ENCODE measurements at places on chromosomes 4 and X. TPM values are rescaled to one million over a fixed set of nuclear protein-coding genes. Genes with fewer than 3 reads are reported as not detected.

GRCh38 chrX:9342561-9343051 is 122.3 kb upstream of the TBL1X start:
- peak; percentile 90 for DNase-seq

DNA sequence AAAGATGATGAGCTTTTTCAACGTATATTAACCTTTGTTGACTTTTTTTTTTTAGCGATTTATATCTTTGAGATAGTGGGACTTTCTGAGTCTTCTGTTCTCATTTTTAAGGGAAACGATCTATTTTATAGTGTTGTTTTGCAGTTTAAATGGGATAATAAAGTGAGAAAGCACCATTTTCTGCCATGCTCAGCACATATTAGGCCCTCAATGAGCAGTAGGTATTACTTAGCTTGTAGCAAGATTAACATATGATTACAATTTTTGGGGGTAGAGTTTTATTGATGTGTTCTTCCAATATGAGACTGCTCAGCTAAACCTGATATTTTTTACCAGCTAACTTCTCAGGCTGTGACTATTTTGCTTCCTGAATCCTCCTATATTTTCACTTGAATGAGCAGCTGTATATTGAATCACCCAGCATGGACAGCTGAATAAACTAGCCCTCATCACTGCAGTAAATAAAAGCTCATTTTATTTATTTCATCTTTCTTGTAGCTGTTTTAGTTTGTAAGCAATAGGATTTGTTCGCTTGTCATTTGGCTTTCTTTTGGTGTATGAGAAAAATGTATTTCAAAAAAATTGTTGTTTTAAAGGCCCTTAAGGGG is 43.7 kb downstream of the UGT8 start:
- DNase-seq: no peak

DNA sequence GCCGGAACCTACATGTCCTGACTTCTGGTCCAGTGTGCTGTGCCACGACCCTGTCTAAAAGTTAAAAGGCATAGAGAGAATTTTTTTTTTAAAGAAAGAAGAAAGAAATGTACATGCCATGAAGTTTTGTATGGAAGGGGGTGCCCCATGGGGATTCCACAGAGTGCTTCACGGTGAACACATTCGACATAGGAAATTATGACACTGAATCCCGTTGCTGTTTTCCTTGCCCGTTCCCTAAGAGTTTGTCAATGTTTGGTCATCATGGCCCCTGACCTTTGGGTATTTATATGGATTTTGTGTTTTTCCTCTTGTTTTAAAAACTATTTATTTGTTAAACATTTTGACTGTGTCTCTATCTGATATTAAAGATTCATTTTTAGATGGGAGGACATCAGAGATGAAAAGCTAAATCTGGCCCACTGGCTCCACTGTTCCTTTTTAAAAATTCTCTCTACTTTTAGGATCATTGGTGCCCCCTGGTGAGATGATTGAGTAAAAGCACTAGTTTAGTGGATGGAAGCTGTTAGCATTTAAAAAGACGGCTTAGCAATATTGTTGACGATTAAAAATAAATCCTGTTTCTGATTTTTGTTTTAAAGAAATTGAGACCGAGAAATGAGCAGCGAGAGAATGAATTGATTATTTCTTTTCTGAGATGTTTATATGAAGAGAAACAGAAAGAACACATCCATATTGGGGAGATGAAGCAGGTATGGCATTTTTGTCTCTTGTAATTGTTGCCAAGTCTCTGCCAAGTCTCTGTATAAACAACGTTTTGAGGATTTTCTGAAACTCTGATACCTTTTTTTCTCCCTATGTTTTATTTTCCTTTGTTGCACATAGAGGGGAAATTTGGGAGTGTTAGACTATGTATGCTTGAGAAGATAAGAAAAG is 75.0 kb downstream of the PTTG2 start:
- DNase-seq: peak; percentile 59

GRCh38 chr4:111959222-111959621 is 186.0 kb upstream of the FAM241A start:
- no peak for DNase-seq

GRCh38 chr4:148962539-148963290 is 520.5 kb upstream of the NR3C2 start:
- no peak for DNase-seq

GRCh38 chr4:38385093-38386004 is 278.6 kb upstream of the KLF3 start:
- no peak for DNase-seq

DNA sequence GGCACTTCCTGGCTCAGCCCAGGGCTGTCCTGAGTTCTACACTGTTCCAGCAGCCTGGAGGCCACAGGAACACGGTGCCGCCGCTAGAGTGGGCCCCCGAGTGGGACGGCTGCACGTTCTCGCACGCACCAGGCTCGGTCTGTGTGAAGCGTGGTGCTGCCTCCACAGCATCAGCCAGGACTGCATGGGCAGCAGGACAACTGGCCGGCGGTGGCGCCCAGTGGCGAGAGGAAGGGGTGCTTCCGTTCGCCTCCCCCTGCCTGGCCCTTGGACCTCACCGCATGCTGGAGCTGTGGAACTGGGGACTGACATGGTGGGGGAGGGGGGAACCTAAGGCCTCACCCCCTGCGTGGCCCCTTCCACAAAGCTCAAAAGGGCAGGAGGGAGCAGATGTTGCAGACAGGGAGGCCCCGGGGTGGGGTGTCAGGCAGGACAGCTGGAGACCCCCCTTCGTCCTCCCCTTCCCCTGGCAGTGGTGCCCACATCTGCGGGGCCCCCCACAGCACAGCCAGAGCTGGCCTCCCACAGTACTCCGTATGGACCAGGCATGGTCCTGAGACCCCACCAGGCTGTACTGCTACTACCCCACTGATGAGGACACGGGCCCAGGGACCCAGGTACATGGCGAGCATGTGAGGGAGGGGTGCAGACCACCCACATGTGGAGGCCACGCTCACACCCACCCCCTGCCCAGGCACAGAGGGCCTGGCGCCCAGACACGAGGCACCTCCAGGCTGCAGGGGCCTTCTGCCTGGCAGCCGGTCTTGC is 58.5 kb downstream of the ACOX3 start:
- no peak for DNase-seq

- DNase-seq: no peak
Observed at GRCh38 chrX:107171369-107172102, 34.7 kb downstream of the NUP62CL start.

GRCh38 chr4:41323706-41324105 is 67.0 kb downstream of the UCHL1 start:
- DNase-seq: no peak

DNA sequence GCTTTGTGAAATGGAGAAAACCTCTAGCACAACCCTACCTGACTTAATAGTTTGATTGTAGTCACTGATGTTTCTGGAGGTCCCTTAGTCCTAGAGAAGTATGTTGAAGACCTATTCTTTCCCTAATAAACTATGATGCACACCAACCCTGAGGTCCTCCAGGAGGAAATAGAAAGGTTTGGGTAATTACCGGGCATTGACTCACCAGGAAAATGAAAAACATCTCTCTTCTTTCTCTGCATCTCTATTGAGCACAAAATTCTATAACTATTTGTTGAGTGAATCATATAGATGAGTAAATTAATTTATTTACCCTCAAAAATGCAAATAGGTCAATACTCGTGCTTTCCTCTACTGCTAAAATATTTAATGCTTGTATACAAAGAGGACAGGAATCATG is 582.4 kb upstream of the FAM241A start:
- DNase-seq: no peak

GRCh38 chr4:86034616-86035015 is 325.2 kb downstream of the MAPK10 start:
- DNase-seq: no peak

DNA sequence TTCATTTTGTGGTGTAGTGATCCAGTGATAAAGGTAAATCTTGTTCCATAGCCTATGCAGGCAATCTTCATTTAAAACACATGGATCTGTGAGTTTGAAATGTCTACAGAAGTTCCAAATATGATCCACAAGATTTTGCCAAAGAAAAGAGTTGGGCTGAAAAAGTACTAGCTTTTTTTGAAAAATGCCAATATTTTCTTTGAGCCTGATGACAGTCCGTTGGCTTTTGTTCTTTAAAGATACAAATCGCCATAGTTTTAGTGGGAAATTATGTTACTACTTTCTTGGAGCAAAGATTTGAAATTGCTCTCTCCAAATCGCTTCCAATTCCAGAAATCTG is 71.5 kb downstream of the HPGD start:
- no peak for DNase-seq

DNA sequence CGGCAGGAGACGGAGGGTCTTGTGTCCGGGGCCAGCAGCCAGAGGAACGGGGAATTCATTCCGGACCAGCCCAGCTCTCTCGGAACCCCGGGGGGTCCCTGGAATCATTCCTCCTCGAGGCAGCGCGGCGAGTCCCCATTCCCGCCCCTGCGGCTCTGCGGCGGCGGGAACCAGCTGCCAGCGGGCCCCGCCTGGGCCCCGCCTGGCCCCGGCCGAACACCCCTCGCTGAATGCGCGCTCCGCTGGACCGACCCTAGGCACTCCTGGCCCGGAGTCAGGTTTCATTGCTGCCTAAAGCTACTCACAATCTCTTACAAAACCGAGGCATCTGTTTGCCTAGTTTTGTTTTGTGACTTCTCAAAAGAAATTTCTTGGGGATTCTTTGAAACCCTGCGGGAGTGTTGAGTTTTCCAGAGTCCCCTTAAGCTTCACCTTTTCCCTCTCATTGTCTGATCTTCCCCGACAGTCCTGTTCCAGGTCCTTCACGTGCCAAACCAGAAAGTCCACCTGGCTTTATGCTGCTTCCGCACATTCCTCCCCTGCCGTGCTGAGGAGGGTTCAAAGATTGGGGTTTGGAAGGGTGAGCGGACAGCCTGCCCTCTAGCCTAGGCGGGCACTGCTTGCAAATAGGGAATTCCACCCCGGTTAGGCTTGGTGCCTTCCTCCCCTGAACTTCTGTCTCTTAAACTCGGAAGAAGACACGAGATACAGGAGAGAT is 789 bp downstream of the ARHGAP10 start:
- DNase-seq: peak; percentile 80

DNA sequence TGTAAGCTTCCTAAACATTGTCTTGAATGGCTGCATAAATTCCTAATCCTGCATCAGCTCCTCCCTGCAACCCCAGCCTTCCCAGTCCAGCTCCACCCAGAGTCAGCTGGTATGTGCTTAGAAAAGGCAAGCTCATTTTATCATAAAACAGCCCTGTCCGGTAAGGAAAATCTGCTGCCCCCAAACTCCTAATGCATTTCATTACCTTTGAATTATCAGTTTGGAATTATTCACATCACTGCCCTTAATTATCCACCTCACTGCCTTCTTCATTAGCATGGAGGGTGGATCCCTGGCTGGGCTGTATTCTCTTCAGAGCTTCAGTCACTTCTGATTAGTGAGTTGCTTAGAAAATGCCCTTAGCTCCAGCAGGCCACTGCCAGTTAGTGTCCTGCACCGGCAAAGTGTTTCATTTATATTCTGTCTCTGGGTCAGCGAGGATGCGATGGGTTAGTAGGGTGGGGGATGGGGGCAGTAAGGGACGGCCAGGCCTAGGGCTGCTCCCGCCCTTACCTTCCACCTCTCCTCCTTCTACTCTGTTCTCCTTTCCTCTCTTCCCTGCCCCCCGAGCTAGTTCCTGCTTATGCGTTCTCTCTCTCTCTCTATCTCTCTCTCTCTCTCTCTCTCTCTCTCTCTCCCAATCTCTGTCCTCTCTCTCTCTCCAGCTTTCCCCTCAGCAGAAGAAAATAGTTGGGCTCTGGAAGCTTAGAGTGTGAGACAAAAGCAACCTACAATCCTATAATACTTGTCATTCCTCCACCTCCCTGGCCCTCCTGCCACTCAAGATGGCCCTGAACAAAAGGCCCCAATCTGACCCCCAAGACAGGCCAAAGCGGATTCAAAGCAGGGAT is 174.8 kb upstream of the KLF3 start:
- no peak for DNase-seq

DNA sequence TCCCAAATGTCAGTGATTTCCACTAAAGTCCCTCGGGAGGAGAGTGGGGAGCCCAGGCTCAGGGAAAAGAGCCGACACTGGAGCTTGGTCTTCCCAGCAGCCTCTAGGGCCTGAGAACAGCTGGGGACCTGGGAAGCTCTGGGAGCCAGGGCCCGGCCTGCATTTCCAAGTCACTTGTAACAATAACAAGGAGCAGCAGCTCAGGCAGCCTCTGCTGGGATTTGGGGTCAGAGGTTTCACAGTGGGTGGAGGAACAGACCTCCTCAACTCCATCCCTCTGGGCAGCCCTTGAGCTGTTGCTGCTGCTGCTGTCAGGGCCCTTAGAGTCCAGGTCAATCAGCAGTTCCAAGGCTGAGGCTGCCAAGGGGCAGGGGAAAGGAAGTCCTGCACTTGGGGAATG is 11.1 kb downstream of the STARD8 start:
- no peak for DNase-seq

POLN gene
- 0.67 TPM for polyA plus RNA-seq

LAMP2 gene
- 141 TPM for polyA plus RNA-seq
